CD4-positive, alpha-beta T cell treated with Interleukin-1 beta for 1 hour (primary cell): ENCODE measurements at places on chromosomes 7 and 10.

GRCh38 chr7:88789480-88790064, 6.0 kb downstream of the TEX47 start:
- DNase-seq, result peak; percentile 22

GRCh38 chr10:97099089-97099488, 86.7 kb downstream of the SLIT1 start:
- no peak for DNase-seq

DNA sequence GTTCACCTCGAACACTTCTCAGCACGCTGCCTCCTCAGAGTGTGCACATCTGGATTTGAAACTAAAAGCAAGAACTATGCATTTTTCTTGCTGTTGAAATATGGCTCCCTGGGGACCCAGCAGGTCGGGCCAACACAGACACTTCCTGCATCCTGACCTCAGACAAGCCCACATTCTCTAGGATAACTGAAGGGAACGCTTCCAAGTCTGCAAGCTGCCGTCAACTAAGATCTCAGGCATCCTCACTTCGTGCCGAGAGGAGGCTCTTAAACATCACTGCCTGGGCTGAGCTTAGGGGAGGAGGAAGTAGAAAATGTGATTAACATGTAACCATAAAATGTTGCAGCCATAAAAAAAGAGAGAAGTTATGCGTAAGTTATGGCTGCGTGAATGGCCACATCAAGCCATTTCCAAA, 65.5 kb downstream of the PYROXD2 start:
- no peak for DNase-seq

DNA sequence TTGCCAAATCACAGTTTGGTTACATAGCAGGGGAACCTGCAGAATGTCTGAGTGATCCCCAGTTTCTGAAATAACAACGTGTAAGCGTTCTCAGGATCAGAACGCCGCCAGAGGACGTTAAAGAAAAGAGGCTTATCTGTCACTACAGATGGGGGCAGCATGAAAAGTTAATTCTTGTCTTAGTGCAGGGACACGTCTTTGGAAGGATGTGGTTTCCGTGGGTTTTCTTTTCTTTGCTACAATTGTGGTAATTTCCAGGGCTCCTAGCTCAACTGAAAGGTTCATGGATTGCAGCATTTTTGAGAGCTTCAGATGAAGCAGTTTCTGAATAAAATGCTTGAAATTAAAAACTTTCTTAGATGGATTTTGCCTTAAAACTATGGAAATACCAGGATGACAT, 106.6 kb downstream of the PRKCQ start:
- DNase-seq, result peak; percentile 42

GRCh38 chr7:121080913-121081326, 92.4 kb downstream of the CPED1 start:
- DNase-seq, result no peak

GRCh38 chr7:7829667-7830066, 111.3 kb upstream of the RPA3 start:
- no peak for DNase-seq

DNA sequence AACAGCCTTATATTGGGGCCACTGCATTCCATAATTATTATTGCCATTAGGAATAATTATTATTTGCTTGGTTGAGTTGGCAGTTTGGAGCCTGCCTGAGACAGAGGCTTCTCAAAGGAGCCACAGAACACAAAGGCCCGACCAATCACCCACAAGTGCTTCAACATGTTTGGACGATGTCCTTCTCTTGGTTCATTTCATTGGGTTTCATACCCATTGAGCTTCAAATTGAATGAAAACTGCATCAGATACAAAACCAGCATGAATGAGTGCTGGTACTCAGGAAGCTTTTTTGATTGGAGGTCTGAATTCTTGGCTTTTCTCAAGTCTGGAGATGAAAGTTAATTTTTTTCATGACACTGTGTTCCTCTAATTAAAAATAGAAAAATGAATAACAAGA, 168.3 kb downstream of the CREB5 start:
- no peak for DNase-seq
